ENCODE measurements at places on chromosomes 12 and 14.

GRCh38 chr12:122454739-122455138 is 32.3 kb upstream of the CLIP1 start:
- DNase-seq: no peak

DNA sequence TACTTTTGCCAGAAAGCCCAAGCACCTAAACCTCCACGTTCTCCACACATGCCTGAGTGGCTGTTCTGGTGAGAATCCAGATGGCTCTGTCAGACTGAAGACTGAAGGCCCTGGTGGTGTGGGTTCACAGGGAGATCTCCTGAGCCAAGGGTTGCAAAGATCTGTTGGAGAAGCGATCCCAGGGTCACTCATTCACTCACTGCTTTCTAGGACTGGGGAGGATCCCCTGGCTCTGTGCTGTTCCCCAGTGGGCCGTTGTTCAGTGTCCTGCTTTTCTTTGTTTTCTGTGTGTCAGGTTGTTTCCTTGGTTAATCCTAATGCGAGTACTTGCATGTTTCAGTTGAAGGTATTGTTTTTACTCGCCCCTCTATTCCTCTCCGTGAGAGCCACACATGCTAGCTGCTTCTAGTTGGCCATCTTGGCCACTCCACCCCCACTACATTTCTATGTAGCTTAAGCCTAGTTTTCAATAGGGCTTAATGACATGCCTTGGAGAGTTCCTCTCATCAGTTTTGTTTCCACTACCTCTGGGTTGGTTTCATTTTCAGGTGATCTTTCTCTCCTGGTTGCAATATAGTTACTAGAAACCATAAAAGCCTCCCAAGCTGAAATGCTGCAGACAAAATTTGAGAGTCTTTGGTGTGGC is 144.5 kb upstream of the SLC38A2 start:
- peak; percentile 15 for DNase-seq

GRCh38 chr14:95697764-95698163 is 11.5 kb downstream of the TCL1B start:
- DNase-seq: no peak

GRCh38 chr14:21059842-21060613 is 2.4 kb downstream of the RNASE8 start:
- DNase-seq: no peak

- no peak for DNase-seq
These were observed 157.6 kb downstream of the AACS start for GRCh38 chr12:125222876-125223275.

DNA sequence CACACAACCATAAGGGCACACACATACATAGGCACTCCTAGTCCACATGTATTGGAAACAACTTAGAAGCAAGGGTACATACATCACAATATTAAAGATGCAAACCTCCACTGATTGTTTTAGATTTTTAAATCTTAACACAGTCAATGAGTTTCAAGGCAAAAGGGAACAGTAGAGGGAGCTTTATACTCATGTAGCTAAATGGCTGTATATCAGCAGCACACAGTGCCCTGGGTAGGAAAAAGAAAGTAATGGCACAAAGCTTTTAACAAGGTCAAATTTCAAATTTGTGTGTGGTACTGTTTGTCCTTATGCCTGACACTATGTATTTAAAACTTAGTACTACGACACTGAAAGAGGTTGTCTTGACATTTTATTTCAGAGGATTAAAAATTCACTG is 262.0 kb downstream of the MED13L start:
- DNase-seq: no peak

DNA sequence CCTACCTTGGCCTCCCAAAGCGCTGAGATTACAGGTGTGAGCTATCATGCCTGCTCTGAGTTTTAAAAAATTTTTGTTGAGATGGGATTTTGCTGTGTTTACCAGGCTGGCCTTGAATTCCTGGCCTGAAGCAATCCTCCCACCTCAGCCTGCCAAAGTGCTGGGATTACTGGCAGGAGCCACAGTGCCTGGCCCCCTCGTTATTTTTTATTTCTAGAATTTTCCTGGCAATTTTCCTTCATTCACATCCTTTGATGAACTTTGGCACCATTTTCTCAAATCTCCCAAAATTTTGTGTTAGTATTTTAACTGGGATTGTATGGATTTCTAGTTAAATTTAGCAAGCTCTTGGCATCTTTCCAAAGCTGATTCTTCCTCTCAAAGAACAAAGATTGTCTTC is 24.6 kb upstream of the SCARB1 start:
- DNase-seq: no peak
